ENCODE measurements at places on chromosomes 13 and 19.
A peak's percentile ranks its signal among the peaks of the same experiment; 100 is the strongest.

- no peak for DNase-seq
Measured at GRCh38 chr19:6587998-6588507, 2.9 kb downstream of the CD70 start.

DNA sequence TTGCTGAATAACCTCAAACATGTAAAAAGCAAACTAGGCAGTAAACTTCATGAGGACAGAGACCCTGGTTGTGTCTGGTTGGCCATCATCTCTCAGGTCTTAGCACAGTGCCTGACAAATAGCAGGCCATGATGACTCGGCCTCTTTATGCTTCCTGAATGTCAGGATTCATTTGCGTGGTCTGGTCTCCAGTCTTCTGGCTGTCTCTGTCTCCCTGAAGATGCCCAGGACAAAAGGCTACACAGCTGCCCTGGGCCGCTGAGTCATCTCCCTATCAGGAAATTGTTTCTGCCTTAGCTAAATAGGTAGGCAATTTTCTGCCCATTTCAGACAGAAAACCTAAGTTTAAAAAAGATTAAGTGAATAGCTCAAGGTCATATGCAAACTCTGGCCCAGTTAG is 84.1 kb upstream of the FNDC3A start:
- DNase-seq, result no peak

- DNase-seq, result no peak
Measured at GRCh38 chr19:32829345-32829896, 40.1 kb downstream of the SLC7A9 start.

GRCh38 chr13:35818633-35819067 is 312.5 kb downstream of the DCLK1 start:
- DNase-seq, result peak; percentile 31

DNA sequence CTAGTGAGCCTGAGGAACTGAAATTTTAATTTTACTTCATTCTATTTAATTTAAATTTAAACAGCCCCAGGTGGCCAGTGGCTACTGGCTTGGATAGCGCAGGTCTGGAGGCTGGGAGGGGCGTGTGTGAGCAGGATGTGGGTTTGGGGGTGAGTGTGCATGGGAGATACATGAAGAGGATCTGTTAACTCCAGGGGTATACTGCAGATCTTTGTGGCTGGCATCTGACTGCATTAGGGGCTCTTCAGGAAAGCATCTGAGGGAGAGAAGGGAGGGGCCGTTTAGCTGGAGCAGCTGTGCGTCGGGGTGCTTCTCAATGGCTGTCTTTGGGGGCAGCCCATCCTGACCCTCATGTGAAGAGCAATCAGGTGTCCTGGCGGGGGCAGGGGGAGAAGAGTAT is 6.8 kb downstream of the SHANK1 start:
- DNase-seq, result no peak

DNA sequence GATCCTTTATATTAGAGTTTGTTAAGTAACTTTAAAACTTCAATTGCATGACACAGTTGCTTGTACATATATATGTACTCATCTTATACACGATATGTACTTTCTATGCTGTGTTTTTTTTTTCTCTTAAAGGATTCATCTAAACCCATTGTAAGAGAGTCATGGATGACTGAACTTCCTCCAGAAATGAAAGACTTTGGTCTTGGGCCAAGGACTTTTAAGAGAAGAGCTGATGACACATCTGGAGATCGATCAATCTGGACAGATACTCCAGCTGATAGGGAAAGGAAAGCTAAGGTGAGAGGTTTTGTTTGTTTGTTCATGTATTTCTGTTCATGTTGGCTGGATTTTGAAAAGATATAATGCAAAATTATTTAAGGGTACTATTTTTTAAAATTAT is 26.0 kb downstream of the GPALPP1 start:
- no peak for DNase-seq

- no peak for DNase-seq
Measured at GRCh38 chr13:99433543-99434075, 67.7 kb upstream of the TM9SF2 start.

- no peak for DNase-seq
Measured at GRCh38 chr13:96772426-96772825, 221.8 kb downstream of the OXGR1 start.

DNA sequence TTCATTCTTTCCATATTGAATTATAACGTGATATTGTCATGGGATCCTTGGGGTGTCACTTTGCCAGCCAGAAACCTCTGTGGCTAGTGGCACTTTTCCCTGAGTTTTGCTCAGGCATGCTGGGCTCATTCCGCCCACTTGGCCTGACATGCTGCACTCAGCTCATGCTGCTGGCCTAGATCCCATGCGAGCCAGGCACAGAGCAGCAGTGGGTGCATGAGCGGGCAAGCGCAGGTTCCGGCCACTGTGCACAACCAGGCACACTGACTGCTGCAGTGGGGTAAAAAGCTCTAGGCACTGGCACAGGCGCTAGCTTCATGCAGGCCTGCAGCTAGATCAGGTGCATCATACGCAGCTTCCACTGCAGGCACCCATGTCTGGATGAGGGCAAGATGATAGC is 221.2 kb downstream of the MAB21L1 start:
- DNase-seq, result no peak

- DNase-seq, result no peak
Measured at GRCh38 chr19:47313754-47314295, 4.2 kb downstream of the C5AR1 start.

- DNase-seq, result no peak
Measured at GRCh38 chr13:66803808-66804456, 426.2 kb downstream of the PCDH9 start.

DNA sequence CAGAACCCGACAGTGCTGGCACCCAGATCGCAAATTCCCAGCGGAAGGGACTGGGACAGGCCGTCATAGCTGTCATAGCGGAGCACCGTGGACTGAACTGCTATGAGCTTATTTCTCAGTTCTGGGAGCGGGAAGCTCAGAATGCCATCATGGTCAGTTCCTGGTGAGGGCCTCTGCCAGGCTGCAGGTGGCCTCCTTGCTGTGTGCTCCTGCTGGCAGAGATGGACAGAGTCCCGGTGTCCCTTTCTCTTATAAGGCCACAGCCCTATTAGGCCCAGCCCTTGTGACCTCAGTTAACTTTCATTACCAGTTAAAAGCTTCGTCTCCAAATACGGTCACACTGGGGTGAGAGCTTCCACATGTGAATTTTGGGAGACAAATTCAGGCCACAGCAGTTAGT is 4.6 kb downstream of the ZNF444 start:
- DNase-seq, result no peak

DNA sequence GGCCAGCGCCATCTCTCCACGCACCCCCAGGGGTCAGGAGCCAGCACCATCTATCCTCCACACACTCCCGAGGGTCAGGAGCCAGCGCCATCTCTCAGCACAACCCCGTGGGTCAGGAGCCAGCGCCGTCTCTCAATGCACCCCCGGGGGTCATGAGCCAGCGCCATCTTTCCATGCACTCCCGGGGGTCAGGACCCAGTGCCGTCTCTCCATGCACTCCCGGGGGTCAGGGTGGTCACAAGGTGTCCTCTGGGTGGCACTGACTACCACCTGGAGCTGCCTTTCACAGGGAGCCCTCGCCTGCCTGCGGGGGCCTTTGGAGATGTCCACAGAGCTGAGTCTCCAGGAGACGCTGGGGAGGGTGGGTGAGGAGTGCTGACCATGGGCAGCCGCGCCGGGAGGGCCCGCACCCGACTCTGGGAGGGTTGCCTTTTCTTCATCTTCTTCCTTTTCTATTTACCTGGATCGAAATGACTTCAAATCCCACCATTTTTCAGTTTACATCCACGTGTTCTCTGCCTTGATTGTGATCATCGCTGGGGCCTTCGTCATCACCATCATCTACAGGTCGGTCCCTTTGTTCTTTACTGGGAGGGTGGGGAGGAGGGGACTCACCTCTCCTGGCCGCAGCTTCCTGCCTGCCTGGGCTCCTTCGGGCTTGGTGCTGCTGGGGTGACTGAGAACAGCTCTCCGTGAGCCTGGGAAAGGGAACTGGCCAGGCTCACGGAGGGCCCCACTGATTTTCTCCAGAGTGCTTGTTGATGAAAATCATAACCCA is 19.1 kb downstream of the TEX29 start:
- no peak for DNase-seq

DNA sequence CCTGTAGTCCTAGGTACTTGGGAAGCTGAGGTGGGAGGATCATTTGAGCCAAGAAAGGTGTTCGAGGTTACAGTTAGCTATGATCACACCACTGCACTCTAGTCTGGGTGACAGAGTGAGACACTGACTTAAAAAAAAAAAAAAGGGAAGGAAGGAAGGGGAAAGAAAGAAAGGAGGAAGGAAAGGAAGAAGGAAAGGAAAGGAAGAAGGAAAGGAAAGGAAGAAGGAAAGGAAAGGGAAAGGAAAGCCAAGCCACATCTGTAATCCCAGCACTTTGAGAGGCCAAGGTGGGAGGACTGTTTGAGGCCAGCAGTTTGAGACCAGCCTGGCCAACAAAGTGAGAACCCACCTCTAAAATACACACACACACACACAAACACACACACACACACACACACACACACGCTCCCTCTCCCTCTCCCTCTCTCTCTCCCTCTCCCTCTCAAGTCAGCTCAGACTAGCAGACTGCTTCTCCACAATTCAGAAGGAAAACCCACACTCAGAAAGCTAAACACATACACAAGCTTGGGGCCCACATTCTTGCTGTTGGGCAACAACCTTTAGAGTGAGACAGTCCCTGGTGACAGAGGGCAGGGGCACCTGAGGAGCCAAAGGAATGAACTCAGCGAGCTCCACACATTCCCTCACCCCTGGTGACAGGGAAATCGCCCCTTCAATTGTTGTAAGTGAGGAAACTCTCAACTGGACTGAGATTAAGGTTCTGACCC is 2.7 kb downstream of the ZNF709 start:
- no peak for DNase-seq

GRCh38 chr19:37505958-37506386 is 767 bp upstream of the ZNF793 start:
- no peak for DNase-seq

- no peak for DNase-seq
Measured at GRCh38 chr13:37906880-37907279, 37.3 kb upstream of the TRPC4 start.

DNA sequence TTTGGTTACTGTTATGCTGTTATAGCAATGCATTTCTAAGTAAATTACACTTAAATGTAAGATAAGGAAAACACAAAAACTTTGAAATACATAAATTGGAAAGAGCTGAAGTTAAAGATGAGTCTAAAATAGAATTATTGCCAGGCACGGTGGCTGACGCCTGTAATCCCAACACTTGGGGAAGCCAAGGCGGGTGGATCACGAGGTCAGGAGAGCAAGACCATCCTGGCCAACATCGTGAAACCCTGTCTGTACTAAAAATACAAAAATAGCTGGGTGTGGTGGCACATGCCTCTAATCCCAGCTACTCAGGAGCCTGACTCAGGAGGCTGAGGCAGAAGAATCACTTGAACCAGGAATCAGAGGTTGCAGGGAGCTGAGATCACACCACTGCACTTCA is 905.4 kb upstream of the GPC6 start:
- DNase-seq, result no peak

DNA sequence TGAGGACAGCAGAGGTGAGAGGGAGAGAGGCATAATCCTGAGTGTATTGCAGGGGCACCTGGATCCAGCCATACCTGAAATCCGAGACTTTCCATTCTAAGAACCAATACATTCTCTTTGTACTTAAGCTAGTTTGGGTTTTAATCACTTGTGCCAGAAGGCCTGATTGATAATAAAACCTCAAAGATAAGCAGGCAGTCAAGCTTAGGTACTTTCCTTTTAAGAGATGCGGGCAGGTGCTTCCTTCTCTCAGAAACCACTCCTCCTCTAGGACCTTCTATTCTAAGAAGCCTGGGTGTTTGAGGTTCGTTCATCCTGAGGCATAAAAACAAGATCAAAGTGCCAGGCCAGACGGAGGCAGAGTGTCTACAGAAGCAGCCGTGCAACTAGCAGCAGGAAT is 22.2 kb downstream of the FAM187B start:
- DNase-seq, result no peak

- DNase-seq, result no peak
Measured at GRCh38 chr19:12689581-12690216, 1.9 kb downstream of the GNG14 start.

GRCh38 chr13:98466634-98467236 is 110.2 kb downstream of the STK24 start:
- no peak for DNase-seq

DNA sequence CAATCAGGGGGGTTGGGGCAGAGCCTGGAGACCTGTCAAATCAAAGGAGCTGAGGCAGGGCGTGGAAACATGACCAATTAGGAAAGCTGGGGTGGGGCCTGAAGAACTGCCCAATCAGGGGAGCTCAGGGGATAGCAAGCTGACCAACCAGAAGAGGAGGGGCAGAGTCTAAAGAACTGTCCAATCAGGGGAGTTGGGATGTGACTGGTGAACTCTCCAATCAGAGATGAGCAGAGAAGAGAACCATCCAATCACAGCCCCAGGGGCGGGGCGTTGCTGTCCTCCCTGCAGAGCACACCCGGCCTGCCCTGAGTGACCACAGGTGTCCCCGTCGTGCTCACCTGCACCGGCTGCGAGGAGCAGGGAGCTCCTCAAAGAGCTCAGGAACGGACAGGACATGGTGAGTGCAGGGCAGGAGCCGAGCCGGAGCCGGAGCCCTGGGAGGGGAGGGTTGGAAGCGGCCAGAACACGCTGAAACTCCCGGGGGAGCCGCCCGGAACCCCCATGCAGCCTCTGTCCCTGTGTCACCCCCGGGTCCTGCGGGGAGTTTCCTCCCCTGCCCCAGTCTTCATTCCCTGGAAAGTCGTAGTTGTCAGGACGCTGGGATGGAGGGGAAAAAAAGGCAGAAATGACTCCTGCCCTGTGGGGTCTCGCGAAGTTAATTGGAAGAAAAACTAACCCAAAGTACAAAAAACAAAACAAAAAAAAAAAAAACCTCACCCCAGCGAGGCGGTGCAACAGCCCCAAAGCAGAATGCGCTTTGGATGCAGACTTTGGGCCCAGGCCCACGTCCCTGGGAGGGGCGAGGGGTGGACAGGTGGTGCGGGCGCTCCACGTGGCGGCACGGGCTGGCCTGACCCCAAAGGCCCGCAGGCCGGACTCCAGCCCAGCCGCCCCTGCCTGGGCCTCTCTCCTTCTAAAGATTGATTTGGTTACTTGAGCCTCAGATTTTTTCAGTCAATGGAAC is at the start of gene ZNF556:
Gene ZNF556, plus strand, starts transcription at position 311 of the 967 bp plus-strand sequence. Its CDS starts 87 bp downstream, at position 398.
- no peak for DNase-seq

DNA sequence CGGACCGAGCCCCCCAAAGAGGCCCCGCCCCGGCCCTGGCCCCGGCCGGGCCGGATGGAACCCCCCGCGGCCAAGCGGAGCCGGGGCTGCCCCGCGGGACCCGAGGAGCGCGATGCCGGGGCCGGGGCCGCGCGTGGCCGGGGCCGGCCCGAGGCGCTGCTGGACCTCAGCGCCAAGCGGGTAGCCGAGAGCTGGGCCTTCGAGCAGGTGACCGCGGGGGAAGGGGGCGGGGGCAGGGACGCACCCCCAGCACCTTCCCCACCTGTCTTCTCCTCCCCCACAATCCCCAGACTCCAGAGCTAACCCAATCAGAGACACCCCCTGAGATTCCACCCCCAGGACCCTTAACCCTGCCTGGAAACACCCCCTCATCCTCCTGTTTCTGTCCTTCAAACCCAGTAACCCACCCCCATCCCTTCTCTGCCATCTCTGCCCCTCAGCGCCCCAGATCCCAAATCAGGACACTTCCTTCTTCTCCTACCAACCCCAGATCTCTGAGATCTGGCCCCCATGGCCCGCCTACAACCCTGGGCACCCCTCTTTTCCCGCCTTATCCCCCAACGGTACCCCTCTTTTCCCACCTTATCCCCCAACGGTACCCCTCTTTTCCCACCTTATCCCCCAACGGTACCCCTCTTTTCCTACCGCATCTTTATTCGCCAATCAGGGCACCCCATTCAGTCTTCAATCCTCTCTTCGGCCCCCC is 505 bp downstream of the ZSWIM4 start:
- peak; percentile 12 for DNase-seq

- peak; percentile 92 for DNase-seq
Measured at GRCh38 chr13:27425918-27426630, 1.7 kb downstream of the GTF3A start.

Measured in LoVo (cell line).